D721Med (cell line): ENCODE measurements at places on chromosomes 5 and 9.

- no peak for DNase-seq
These were observed 312 bp downstream of the SET start for GRCh38 chr9:128689293-128689774.

- DNase-seq: no peak
These were observed 22.6 kb upstream of the ASPN start for GRCh38 chr9:92504881-92505280.

DNA sequence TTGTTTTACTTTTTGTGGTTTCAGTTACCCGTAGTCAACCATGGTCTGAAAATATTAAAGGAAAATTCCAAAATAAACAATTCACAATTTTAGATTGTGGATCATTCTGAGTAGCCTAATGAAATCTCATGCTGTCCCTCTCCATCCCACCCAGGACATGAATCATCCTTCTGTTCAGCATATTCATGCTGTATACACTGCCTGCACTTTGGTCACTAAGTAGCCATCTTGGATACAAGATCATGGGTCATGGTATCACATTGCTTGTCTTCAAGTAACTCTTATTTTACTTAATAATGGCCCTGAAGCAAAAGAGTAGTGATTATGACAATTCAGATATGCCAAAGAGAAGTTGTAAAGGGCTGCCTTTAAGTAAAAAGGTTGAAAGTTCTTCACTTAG lies 536.5 kb upstream of the ACO1 start:
- DNase-seq: no peak

DNA sequence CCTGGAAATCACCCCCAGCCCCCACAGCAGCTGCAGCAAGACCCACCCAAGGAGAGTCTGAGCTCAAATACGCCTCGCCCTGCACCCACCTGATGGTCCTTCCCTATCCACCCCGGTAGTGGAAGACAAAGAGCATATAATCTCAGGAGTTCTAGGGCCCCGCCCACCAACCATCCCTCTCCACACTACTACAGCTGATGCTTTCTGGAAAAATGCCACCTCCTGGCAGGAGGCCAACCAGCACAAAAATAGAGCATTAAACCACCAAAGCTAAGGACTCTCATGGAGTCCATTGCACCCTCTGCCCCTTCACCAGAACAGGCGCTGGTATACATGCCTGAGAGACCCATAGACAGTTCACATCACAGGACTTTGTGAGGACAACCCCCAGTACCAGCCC lies 22.5 kb upstream of the NIPSNAP3A start:
- no peak for DNase-seq

GRCh38 chr5:7478459-7478858 lies 82.5 kb downstream of the ADCY2 start:
- no peak for DNase-seq

- DNase-seq: no peak
These were observed 114.8 kb upstream of the FCN2 start for GRCh38 chr9:134765785-134766184.

GRCh38 chr9:33222031-33222430 lies 17.9 kb upstream of the SPINK4 start:
- DNase-seq: no peak

- no peak for DNase-seq
These were observed 20.0 kb downstream of the STC2 start for GRCh38 chr5:173308226-173308625.

DNA sequence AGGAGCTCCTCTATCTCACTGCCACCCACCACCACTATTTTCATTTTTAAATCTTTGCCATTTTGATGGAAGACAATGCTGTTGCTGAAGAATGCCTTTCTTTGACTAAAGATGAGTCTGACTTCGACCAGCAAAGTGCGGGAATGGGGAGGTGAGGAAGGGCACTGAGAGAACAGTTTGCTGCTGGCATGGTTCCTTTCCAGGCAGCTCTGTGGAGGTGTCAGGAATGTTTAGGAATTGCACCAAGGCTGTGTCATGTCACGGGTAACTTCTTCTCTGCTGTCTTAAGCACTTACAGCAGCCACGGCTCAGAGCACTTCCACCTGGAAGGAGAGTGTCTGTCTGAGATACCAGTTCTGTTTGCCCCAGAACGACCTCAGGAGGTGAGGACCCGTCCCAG lies 41.4 kb upstream of the SHB start:
- DNase-seq: no peak

- DNase-seq: no peak
These were observed 281.9 kb downstream of the DRD1 start for GRCh38 chr5:175162036-175162435.

- no peak for DNase-seq
These were observed 70.8 kb upstream of the CHD1 start for GRCh38 chr5:98999631-99000030.

DNA sequence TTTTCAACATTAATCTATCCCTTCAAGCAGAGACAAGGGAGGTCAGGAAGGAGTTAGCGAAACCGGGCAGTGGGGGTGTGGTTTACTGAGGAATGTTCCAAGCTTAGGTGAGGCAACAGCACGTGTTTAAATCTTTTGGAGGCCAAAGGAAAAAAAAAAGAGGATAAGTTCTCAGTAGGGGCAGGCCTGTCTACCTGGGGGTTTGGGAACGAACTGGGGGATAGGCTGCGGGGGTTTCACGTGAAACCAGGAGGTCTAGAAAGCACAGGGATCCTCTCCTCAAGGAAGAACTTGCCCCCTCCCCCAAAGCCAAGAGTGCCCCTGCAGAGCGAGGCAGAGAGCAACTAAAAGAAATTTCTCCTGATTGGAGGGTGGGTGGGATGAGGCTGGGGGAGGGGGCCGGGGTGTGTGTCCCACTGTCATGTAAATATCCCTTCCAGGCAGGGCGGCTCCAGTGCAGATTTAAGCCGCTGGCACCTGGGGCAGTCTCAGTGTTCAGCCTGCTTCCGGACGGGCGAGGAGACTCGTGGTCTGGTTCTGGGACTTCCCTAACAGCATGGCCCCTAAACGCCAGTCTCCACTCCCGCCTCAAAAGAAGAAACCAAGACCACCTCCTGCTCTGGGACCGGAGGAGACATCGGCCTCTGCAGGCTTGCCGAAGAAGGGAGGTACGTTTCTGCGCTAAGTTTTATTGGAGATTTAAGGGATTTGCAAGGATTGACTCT lies 5.5 kb upstream of the SET start:
- no peak for DNase-seq

DNA sequence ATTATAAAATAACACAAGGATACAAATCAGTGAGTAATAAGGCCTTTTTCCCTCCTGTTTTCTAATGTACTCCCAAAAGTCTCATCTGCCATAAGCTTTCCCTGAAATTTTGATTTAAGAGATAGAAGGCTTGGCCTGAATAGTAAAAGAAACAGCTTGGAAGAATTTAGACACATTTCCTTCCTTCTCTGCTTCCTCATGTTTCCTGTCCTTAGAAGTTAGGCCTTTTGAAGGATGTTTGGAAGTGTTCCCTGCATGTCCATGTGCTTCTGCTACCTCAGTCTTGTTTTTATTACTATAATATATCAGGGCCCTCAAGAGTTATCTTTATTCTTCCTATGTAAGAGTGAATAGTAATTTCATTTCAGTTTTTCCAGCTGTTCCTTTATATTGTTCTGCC lies 242.7 kb downstream of the DEPDC1B start:
- no peak for DNase-seq
